ENCODE measurements at places on chromosomes 2 and 18.

DNA sequence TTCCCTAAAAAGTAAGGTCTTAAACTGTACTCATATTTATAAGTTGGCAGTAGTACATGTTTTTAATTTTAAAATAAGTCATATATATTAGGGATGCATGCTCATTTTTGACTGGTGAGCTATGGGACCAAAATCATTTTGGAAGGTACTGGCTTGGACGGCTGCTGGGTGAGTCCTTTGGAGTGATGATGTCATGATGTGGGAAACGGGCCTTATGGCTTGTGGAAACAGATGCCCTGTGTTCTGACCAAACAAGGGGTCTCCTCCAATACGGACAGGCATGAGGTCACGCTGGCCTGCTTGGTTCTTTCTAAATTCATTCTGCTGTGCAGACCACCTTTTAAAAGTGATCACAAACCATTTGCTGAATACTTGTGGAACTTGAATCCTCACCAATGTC, 109.2 kb upstream of the MGAT5 start:
- no peak for DNase-seq

DNA sequence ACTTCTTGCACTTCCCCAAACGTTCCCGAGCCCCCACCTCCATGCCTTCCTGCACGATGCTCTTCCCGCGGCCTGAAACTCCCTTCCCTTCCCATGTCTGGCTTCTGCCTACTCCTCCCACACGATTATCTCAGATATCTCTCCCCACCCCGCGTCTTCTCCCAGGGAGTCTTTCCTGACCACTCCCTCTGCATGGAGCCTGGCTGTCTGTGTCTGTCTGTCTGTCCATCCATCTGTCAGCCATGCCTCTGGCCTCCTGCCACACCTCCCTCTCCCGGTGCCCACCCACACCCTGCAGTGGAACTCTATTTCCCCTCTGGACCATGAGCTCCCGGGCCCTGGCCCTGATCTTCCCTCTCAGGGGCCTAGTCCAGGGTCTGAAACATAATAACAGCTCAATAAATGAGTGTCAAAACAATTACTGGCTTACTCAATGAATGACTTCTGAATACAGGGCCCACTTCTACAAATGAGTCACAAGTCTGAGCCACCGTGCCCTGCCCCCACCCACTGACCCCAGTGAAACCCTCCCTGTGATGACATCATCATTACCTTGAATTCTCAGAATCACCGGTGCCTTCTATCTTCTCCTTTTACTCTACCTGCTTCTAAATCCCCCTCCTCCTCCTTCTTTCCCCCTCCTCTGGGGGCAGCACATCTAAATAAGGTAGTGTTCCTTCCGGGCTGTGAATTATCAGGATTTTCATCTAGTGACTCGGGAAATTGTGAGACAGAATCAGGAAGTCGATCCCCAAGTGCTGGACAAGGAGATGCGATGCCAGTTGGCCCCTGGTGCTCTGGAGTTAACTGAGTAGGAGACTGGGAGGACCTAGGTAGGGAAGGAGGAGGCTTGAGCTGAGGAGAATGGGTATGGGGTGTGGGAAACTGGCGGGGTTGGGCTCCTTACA, 46.1 kb upstream of the PLB1 start:
- DNase-seq, result peak; percentile 20

GRCh38 chr2:127567351-127567854, 31.9 kb downstream of the MYO7B start:
- no peak for DNase-seq

DNA sequence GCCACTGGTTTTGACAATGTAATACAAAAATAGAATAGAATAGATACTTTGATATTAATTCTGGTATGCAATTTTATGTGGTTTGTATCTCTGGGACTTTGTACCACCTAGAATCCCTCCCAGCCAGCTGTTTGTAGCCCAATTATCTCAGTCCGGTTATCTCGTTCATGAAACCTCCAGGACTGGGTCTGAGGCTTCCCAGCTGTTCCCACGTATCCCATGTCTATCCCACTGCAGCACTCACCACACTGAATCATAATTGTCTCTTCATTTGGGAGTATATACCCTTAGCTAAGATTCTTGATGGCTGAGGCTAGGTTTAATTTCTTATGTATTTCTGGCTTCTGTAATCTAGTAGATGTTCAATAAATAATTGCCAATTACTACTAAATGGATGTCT, 104.4 kb upstream of the MAPRE2 start:
- DNase-seq, result no peak

DNA sequence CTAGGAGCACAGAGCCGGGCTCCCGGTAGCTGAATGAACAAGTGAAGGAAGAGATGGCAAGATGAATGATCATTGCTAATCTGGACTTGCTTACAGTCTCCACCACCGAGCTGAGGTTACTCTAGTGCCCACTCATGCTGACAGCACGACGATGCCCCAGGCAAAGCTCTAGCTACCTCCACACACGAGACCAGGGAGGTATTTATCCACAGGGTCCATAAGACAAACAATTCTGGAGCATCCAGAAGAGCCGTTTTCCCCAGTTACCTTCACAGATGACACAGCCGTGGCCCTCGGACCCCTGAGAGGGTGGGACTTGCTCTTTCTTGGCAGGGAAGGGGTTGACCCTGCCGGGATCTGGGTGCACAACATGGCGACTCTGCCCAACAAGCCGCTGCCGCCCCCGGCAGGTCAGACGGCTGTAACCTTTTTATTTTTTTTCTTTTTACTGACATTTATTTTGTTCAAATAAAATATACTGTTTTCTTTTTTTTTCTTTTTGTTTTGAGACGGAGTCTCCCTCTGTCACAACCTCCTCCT, 120.3 kb downstream of the PXDN start:
- DNase-seq, result no peak
